Right ventricle myocardium inferior (tissue), 1 donor: ENCODE measurements at places on chromosomes 4 and X. TPM values are rescaled to one million over a fixed set of nuclear protein-coding genes. Genes with fewer than 3 reads are reported as not detected.
A peak's percentile ranks its signal among the peaks of the same experiment; 100 is the strongest.

The ZC4H2 gene
- total RNA-seq: 3.9 TPM

The DDX60 gene
- 7.7 TPM for total RNA-seq

The CLDN2 gene
- total RNA-seq: not detected

The XAGE5 gene
- total RNA-seq: not detected

The CABS1 gene
- total RNA-seq: not detected

The ZDHHC15 gene
- 3.1 TPM for total RNA-seq

The CCNB3 gene
- total RNA-seq: 0.41 TPM

The DMP1 gene
- total RNA-seq: not detected

The XAGE1B gene
- not detected for total RNA-seq

DNA sequence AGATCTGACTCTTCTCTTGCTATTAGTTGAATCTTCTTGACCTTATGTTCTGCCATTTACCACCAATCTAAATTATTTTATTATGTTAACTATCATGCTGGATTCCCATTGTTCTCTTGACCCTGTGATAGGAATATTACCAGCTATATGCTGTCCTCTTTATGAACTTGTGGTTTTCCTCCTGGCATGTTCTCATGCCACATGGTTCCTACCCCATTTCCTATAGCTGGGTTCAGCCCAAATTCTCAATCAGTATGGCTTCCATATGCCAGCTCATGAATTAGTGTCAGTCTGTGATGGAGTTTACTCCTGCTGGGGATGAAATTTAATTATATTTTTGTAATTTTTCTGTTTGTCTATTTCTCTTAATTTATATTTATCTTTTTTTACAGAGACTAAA lies 430.5 kb downstream of the SMARCA1 start:
- no peak for DNase-seq

- DNase-seq: no peak
These were observed 77.5 kb downstream of the MSN start for GRCh38 chrX:65744965-65745364.

GRCh38 chr4:147599206-147599605 lies 18.0 kb upstream of the TMEM184C start:
- no peak for DNase-seq

- DNase-seq: no peak
These were observed 22.6 kb upstream of the UBA1 start for GRCh38 chrX:47170861-47171692.

- no peak for DNase-seq
These were observed 39.1 kb upstream of the PDLIM5 start for GRCh38 chr4:94412658-94413038.

- no peak for DNase-seq
These were observed 61.5 kb downstream of the AMOT start for GRCh38 chrX:112779139-112779538.

DNA sequence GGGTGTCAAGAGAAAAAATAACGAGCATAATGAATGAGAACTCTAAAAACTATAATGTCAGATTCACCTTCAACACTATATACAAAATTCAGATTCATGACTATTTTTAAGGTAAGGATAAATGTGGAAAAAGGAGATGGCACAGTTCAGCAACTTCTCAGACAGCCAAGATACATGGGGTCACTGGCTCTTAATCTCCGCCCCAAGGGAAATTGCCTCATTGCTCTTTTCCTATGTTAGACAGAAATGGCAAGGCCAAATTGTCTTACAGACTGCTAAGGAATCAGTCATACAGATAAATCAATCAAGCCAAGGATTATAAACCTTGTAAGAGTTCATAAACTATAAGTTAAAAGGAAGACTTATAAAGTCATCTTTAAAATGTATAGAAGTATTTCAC lies 183.4 kb downstream of the OPHN1 start:
- DNase-seq: no peak

DNA sequence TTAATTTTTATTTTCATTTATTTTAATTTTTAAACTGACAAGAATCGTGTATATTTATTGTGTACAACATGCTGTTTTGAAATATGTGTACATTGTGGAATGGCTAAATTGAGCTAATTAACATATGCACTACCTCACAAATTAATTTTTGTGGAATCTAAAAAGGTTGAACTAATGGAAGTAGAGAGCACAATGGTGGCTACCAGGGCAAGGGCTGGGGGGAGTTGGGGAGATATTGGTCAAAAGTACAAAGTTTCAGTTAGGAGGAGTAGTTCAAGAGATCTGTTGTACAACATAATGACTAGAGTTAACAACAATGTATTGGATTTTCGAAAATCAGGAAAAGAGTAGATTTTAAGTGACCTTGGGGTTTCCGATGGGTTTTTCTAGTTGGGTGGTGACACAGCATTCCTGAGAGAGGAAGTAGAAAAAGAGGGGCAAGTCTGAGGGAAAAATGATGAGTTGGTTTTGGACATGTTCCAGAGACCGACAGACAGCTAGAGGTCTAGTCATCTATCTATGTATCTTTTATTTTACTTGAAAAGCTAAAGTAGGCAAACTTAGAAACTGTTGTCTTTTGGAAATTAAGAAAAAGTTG lies 23.2 kb downstream of the APOO start:
- no peak for DNase-seq

GRCh38 chr4:141609243-141609642 lies 27.1 kb upstream of the IL15 start:
- no peak for DNase-seq

GRCh38 chrX:119638725-119639471 lies 32.7 kb upstream of the NKRF start:
- DNase-seq: no peak

DNA sequence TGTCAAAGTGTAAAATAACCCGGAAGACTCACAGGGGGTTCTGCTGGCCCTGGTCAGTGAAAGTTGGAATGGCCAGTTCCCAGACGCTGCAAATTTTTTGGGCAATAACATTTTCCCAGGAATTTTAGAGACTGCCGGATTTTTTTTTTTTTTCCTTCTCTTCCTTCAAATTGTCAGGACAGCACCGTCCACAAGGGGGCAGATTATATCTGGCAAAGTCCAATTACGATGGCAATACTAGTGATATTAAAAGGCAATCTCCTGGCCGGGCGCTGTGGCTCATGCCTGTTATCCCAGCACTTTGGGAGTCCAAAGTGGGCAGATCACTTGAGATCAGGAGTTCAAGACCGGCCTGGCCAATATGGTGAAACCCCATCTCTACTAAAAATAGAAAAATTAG lies 20.5 kb downstream of the SLC25A5 start:
- peak; percentile 35 for DNase-seq

DNA sequence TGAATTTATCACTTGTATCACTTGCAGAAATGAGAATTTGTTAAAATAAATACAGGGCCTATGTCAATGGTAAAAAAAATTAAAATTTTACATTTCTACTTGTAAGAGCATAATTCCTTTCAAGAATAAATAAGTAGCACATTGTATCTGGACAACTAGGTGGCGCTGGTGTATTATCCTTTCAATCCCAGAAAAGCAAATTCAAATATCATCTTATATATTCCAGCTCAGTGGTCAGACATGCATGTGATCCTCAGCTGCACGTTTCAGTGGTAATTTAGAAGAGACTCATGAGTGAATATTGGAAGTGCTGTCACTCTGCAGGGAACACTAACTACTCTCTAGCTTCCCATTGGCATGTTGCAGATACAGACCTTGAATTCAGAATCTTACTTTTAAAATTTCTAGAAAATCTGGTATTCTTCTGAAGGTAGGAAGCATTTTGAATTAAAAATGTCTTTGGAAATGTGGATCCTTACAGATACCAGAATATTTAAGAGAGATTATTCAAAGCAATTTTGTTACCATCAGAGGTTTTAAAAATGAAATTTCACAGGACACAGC lies 1414.7 kb upstream of the TENM3 start:
- DNase-seq: no peak

DNA sequence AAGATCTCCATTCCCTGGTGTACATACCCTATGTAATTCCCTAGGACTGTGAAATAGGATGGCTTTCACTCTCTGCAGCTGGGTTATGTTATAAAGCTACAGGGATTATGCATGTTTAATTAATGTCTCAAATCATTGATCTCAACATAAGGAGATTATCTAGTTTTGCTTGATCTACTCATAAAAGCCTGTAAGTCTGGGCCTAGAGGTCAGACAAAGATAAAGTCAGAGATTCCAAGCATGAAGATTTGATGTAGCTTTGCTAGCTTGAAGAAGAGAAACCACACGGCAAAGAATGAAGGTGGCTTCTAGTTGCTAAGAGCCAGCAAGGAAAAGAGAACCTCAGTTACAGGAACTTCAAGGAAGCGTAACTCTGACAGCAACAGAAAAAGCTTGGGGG lies 456.9 kb downstream of the CCSER1 start:
- no peak for DNase-seq

- DNase-seq: no peak
These were observed 78.1 kb downstream of the GALNT7 start for GRCh38 chr4:173246719-173247118.

GRCh38 chr4:10005632-10006031 lies 15.7 kb downstream of the SLC2A9 start:
- DNase-seq: no peak

DNA sequence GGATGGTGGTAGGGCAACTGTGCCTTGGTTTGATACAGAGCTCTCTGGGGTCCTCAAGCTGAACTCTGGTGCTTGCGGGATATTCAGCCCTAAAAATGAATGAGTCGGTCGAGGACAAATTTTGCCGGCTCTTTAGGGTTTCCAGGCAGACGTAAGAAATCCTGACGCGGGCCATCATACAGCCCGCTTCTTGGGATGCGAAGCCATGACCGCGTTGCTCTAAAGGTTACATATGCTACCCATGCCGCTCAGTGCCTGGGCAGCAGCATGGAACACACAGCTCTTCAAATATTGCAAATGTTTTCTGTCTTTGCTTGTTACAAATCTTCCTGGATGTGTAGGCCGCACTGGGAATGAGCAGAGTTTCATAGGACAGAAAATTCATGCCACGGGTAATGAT lies 55.6 kb downstream of the NBDY start:
- DNase-seq: no peak

DNA sequence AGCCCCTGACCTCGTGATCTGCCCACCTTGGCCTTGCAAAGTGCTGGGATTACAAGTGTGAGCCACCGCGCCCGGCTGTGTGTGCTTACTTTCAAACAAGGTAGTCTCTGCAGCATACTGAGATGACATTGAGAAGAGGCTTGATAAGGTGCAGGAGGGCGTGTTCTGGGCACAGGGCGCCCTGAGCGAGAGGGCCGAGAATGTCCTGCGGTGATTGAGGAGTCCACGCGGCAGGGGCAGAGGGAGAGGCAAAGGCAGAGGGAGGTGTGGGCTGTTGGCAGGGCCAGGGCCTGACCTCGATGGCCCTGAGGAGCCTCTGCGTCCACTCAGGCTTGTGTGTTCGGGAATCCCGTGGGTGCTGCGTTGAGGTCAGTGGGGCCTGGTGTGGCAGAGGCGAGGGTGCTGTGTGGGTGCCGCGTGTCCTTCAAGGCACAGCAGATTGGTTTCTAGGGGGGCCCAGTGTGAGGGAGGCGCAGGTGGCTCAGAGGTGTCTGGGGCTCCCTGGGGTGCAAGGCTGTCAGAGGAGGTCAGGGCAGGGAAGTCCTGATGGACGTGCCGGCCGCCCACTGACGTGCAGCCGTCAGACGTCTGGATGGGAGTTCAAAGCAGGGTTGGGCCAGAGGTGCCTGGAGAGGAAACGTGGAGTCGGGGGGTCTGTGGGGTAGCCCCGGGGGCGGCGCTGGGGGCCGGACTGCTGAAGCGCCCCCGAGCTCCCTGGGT lies 12.1 kb downstream of the PCGF3 start:
- peak; percentile 53 for DNase-seq

DNA sequence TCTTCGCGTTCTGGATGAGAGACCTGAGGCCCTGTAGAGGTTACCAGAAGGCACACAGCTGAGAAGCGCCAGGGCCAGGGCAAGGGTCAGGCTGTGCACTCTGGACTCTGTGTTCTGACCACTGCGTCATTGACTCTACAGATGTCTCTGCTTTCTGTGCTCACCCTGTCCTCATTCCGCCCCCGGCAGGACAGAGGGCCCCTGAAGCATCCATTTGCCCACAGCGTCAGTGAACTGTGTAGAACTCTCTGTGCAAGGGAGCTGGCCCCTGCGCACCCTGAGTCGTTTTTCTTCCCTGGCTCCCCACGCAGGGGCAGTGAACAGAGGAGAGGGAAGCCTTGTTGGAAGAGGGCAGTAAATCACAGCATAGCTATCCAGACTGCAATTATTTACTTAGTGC lies 6.1 kb upstream of the WAS start:
- no peak for DNase-seq
